ENCODE measurements at places on chromosomes 3 and 15.

DNA sequence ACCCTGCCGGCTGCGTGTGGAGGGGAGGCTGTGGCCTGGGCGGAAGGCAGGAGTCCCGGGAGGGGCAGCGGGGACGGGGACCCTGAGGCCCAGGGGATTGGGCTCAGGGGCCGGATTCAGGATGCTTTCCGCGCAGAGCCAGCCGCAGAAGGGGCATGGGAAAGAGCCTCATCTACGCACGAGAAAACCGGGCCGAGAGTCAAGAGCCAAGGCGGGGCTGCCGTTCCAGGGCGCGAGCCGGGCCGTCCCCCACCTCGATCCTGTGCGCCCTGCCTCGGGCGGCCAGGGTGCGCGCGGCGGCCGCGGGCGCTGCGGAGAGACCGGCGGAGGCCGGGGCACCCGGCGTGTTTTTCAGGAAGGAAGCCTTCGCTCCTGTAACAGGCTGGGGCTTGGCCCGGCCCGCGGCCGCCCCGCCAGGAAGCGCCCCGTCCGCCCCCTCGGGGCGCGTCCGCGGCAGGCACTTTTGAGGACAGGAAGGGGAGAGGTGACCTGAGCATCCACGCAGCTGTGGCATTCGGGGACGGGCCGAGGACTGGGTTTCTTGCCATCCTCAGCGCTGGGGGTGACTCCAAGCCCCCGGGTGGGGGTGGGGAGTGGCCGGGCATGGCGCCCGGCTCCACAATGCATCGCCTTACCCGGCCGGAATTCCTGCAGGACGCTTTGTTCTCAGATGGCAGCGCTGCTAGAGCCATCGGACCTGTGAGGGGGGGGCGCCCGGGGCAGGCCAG lies 62.3 kb upstream of the GATA2 start:
- DNase-seq: no peak

- DNase-seq: no peak
Observed at GRCh38 chr15:92891533-92892200, 8.5 kb upstream of the CHD2 start.

GRCh38 chr3:4856986-4857385 lies 122.3 kb upstream of the BHLHE40 start:
- no peak for DNase-seq

DNA sequence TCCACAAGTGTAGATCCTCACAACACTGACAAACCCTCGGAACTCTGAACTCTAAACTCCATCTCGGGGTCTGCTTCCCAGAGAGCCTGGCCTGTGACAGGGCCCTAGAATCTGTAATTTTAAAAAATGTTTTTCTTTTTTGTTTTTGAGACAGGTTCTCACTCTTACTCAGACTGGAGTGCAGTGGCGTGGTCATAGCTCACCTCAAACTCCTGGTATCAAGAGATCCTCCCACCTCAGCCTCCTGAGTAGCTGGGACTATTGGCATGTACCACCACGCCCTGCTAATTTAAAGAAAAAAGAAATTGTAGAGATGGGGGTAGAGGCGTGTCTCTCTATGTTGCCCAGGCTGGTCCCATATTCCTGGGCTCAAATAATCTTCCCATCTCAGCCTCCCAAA lies 26.2 kb downstream of the CRABP1 start:
- no peak for DNase-seq

DNA sequence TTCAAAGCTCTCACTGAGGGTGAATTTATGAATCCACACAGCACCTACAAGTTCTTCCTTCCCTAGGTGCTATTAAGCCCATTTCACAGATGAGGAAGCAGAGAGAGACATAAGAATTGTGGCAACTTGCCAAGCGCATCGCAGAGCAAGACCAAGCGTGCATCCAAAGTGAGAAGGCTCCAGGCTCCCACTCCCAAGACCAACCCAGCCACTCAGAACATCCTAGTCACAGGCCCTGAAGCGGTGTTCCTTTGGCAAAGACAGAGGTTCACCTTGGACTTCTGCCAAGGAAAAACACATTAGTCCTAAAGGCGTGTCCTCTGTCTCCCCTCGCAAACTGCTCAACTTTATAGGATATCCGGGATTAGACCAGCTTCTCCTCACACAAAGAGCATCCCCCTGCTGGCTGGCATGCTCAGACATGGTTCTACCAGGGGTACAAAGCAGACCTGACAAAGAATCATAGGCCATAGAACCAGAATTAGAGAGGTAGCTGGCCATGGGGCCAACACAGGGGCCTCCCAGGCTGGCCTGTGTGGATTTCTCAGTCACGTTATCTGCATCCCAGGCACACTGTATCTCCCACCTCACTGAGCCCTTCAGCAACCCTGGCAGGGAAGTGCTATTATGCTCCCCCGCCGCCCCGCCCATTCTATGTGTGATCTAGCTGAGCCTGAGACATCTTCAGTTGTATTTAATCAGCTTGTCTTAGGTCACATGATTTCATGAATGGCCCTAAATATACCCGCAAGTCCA lies 160.2 kb downstream of the FOXP1 start:
- no peak for DNase-seq

DNA sequence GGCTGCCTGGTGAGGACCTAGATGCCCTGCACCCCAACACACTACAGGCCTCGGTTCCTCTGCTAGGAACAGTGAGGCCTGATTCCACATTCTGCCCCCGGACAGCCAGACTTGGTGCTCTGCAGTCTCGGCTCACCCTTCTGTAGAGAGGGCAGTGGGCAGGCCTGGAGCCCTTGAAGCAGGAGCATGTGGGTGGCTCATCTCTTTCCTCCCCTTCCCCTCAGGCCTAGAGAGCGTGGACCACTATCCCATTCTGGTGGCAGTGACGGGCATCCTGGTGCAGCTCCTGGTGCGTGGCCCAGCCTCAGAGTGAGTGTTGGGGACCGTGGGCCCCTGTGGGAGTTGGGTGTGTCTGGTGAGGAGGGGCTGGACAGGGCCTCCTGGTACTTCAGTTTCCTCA lies 3.3 kb downstream of the AMIGO3 start:
- no peak for DNase-seq

DNA sequence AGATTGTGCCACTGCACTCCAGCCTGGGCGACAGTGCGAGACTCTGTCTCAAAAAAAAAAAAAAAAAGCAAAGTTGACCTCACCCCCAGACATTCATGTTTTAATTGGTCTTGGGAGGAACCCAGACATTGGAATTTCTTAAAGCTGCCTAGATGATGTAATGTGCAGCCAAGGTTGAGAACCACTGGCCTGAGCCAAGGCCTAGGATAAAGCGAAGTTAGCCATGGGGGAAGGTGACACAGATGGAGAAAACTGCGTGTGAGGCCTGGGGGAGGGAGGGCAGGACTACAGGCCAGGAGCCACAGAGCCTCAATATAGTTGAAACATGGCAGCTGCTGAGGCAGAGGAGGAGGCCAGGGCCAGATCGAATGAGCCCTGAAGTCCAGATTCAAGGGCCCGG lies 21.0 kb downstream of the GLB1 start:
- DNase-seq: no peak

GRCh38 chr15:47754312-47754711 lies 37.0 kb downstream of the SEMA6D start:
- no peak for DNase-seq

DNA sequence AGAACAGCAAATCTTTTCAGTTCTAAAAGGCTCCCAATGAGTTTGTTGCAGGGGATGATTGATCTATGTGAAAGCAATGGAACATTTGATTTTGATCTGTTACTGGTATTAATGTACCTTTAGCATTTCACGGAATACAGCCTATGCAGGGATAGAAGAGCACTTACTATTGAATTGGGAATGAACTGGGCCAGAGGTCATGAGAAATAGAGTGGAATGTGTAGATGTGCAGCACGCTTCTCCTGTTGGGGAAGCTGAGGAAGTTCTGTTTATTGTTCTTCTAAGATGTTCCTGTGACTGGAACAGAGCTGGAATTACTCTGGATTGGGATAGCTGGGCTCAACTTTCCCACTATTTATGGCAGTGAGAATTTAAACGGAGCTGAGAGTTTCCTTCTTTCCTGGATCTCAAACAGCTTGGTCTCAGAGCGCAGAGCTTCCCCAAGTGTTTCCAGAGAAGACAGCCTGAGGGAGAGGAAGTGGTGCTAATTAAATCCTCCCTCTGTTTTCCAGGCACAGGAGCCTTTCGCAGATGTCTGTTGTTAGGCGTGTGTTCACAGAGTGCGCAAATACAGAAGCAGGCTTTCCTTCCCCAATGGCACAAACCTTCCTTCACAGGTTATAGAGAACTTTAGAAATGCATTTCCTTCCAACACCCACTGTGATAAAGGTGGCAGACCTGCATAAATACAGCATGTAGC lies 32.5 kb downstream of the TPRG1 start:
- no peak for DNase-seq

DNA sequence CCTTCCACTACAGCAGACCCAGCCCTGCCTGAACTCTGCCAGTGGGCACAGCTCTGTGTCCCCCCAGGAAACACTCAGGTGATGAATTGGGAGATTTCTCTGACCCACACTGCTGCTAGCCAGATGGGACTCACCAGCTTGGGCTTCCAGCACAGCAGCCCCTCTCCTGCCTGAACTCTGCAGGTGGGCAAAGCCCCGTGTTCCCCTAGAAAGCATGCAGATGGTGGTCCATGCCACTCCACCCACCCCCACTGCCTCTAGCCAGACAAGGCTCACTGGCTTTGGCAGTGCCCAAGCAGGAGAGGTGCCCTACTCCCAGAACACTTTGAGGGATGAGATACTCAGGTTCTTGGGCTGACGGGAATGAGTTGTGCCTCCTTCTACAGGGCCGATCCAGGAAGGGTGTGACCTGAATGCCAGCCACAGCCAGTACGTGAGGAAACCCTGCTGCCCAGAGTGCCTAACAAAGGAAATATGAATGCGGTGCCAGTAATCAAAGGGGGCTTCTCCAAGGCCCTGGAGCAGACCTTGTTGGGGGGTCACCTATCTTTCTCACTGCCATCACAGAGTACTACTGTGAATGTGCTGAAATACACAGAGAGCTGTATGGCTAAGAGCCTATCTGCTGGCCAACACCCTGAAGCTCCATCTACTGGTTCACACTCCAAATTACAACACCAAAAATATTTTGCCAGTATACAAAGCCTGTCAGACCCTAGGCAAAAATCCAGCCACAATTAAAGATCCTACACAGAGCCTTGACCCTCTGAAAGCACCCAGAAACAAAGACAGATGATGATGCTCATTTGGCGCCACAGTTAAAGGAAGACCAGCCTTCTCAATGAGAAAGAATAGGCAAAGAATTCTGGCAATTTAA lies 61.9 kb downstream of the BTLA start:
- no peak for DNase-seq

GRCh38 chr3:155979746-155980145 lies 109.3 kb downstream of the GMPS start:
- DNase-seq: no peak

GRCh38 chr3:156158656-156159295 lies 38.4 kb downstream of the KCNAB1 start:
- no peak for DNase-seq

DNA sequence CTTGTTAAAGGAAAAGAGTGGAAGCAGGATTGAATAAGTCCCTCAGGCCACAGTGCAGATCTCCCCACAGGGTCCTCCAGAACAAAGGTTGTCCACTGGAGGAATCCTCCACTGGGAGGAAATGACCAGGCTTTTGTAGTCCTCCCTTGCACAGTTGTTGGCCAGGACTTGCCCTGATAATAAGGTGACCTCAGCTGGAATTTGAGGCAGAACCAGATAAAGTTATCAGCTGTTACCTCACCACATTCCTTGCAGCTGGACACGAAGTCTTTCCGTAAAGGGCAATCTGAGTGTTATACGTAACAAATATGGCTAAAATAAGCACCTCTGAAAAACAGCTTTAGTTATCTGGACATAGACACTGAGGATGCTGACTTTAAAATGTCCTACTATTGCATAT lies 83.5 kb upstream of the NAALADL2 start:
- no peak for DNase-seq

DNA sequence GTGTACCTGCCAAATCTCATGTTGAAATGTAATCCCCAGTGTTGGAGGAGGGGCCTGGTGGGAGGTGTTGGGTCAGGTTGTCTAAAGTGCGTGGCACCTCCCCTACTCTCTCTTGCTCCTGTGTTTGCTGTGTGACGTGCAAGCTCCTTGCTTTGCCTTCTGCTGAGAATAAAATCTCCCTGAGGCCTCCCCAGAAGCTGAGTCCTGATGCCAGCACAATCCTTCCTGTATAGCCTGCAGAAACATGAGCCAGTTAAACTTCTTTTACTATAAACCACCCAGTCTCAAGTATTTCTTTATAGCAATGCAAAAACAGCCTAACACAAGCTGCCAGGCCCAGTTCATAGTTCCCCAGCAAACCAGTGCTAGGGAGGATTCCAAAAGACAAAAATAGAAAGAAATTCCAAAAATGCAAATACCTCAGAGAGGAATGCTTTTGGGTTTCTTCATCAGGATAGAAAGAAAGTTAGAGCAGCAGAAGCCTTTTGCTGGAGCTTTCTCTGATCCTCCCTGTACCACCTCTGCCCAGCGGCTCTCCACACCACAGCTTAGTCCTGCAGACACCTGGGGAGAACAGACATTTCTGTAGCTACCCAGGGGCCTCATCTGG lies 25.9 kb upstream of the CDV3 start:
- DNase-seq: no peak

GRCh38 chr15:83396101-83396500 lies 51.0 kb upstream of the SH3GL3 start:
- DNase-seq: no peak

DNA sequence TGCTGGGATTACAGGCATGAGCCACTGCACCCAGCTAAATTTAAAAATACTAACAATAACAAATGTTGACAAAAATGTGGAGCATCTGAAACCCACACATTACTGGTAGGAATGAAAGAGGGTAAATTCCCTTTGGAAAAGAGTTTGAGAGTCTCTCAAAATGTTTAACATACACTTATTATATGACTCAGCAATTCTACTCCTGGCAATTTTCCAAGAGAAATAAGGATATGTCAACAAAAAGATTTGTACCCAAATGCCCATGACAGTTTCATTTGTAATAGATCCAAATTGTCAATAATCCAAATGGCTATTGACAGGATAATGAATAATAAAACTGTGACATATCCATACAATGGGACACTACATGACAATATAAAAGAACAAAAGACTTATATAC lies 9.0 kb downstream of the HCLS1 start:
- DNase-seq: no peak

- DNase-seq: no peak
Observed at GRCh38 chr3:94441494-94441847, 378.6 kb downstream of the NSUN3 start.

GRCh38 chr3:10615715-10616114 lies 110.3 kb upstream of the ATP2B2 start:
- no peak for DNase-seq

- no peak for DNase-seq
Observed at GRCh38 chr3:10173095-10173925, 8.6 kb downstream of the IRAK2 start.

DNA sequence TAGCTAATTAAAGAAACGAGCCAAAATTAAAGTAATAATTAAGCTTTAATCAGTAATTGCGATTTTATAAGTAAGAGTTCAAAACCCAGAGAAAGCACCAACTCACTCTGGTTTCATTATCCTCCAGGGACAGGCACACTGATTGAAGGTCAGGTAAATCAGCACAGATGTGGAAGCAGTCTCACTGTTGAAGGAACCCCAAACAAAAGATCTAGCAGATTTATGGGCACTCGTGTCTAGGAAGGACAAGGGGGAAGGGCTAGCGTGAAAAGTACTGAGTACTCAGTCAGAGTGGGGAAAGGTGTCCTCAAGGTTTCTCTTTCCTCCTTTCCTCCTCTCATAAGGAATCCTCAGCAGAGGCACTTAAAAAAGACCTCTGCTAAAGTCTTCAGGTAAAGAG lies 320.1 kb downstream of the PYDC2 start:
- DNase-seq: no peak

- no peak for DNase-seq
Observed at GRCh38 chr3:112984485-112984884, 6.3 kb upstream of the GTPBP8 start.

- no peak for DNase-seq
Observed at GRCh38 chr3:8529181-8529637, 27.6 kb downstream of the LMCD1 start.

Measured in CD4-positive, alpha-beta T cell treated with Interferon gamma for 1 hour (primary cell).